Natural killer cell treated with Interleukin-12 subunit alpha and Interleukin-12 subunit beta and Interleukin-15 and Interleukin-18, amount 100 ng/mL, for 72 hours (primary cell): ENCODE measurements at places on chromosomes 6 and 20. TPM values are rescaled to one million over a fixed set of nuclear protein-coding genes. Genes with fewer than 3 reads are reported as not detected.

Gene SRSF3
- 498 TPM for total RNA-seq

Gene MACROD2
- not detected for total RNA-seq

Gene STX11
- total RNA-seq: 52.7 TPM

Gene CCN6
- not detected for total RNA-seq

Gene MEP1A
- not detected for total RNA-seq

DNA sequence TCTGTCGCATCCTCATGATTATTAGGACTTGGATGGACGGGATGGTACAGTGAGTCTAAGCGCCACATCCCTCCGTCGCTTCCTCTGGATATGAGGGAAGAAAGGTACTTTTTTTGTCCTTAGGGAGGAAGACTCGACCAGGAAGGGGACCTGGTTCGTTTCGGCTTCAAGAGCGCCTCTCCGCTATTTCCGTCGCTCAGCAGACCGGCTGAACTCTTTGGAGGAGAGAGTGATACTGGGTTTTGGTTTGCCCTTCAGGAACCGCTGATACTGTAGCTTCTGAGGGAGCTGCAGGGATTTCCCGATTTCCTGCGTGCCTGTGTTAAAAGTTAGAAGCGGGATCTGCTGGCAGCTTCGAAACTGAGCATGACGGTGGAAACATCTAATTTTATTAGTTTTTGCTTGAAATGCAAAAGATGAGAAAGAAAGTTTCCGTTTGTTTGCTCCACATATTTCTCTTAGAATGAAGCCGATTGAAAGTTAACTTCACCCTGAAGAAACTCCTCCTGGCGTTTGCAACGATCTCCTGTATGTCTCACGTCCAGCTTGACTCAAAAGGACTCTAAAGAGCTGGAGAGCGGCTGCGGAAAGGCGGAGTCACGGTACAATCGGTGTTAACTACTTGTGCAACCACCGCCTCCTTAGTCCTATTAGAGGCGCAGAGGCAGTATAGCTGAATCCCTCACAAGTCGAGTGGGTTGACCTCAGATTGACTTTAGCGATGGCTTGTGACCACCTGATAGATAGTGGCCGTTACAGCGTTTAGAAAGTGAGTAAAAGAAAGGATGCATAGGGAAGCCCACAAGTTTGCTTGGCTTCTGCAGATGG lies 129.4 kb downstream of the TRIM27 start:
- DNase-seq: no peak
- H3K27me3 ChIP-seq: peaks cover 81% of the 10 kb centered on the region
- peaks cover 32% of the 10 kb centered on the region for H3K36me3 ChIP-seq
- peaks cover 16% of the 10 kb centered on the region for H3K4me1 ChIP-seq
- H3K4me3 ChIP-seq: peak overlapping the region; percentile 9

- no peak overlapping the region for H3K4me3 ChIP-seq
- no peaks in the 10 kb centered on the region for H3K27me3 ChIP-seq
- no peaks in the 10 kb centered on the region for H3K36me3 ChIP-seq
- no peak for DNase-seq
- H3K4me1 ChIP-seq: peaks cover 17% of the 10 kb centered on the region
Observed at GRCh38 chr6:106253172-106253571, 72.4 kb downstream of the ATG5 start.
